ENCODE measurements at places on chromosomes 2 and 18. TPM values are rescaled to one million over a fixed set of nuclear protein-coding genes. Genes with fewer than 3 reads are reported as not detected.

GRCh38 chr2:70746094-70746974 is 21.7 kb downstream of the ADD2 start:
- no peak overlapping the region for H3K4me3 ChIP-seq
- no peak overlapping the region for H3K27ac ChIP-seq
- no peaks in the 10 kb centered on the region for H3K4me1 ChIP-seq
- DNase-seq, result no peak

ZNF892 gene
- 2.0 TPM for total RNA-seq

ASB18 gene
- not detected for total RNA-seq

HDHD2 gene
- 16.6 TPM for total RNA-seq

SPATA3 gene
- not detected for total RNA-seq

DNA sequence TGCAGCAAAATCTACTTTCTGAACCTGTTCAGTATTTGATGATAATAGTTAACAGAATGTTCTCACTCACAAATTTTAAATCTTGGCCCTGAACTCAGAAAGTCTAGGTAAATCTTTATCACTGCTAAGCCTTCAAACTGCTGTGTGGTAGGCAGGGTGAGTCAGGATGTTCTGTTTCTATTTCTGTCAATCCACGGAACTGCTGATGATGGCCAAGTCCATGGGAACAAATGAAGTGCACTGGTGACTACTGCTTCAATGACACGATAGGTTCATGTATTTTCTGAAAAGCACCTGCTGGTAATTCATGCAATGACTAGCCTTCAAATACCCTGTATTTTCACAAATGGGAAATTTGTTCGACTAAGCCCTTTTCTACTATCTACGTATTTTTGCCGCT is 14.2 kb downstream of the NIFK start:
- peak overlapping the region; percentile 37 for H3K27ac ChIP-seq
- peaks cover 4% of the 10 kb centered on the region for H3K4me1 ChIP-seq
- H3K27me3 ChIP-seq, result no peaks in the 10 kb centered on the region
- H3K4me3 ChIP-seq, result no peak overlapping the region

NAT8 gene
- not detected for total RNA-seq

TP53I3 gene
- total RNA-seq, result 0.17 TPM

IL36RN gene
- not detected for total RNA-seq

CLIP4 gene
- 36.8 TPM for total RNA-seq

MRPL30 gene
- total RNA-seq, result 14.1 TPM

DNA sequence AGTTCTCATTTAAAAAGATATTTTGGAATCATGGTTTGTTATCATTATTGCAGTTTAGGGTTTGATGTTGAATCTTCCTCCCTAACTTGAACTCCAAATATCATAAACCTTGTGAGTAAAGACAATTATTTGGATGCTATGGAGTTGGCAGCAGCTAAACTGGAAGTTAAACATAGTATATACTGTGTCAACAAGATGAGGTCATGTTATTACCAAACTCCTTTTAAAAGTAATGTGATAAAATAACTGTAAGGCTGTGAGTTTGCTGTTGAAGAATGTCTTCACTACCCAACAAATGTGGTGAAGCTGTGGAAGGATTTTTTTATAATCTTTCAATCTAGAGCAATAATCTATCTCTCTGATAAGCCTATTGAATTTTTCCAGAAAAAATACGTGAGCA is 16.0 kb downstream of the DNAH6 start:
- no peak overlapping the region for H3K4me3 ChIP-seq
- H3K36me3 ChIP-seq, result peaks cover 2% of the 10 kb centered on the region
- H3K27me3 ChIP-seq, result no peaks in the 10 kb centered on the region
- no peak overlapping the region for H3K27ac ChIP-seq
- peaks cover 4% of the 10 kb centered on the region for H3K4me1 ChIP-seq
- no peak for DNase-seq

- H3K4me3 ChIP-seq, result no peak overlapping the region
- no peak for DNase-seq
- H3K27me3 ChIP-seq, result peaks cover 52% of the 10 kb centered on the region
These were observed 96.2 kb downstream of the MRPS9 start for GRCh38 chr2:105134081-105134480.

DNA sequence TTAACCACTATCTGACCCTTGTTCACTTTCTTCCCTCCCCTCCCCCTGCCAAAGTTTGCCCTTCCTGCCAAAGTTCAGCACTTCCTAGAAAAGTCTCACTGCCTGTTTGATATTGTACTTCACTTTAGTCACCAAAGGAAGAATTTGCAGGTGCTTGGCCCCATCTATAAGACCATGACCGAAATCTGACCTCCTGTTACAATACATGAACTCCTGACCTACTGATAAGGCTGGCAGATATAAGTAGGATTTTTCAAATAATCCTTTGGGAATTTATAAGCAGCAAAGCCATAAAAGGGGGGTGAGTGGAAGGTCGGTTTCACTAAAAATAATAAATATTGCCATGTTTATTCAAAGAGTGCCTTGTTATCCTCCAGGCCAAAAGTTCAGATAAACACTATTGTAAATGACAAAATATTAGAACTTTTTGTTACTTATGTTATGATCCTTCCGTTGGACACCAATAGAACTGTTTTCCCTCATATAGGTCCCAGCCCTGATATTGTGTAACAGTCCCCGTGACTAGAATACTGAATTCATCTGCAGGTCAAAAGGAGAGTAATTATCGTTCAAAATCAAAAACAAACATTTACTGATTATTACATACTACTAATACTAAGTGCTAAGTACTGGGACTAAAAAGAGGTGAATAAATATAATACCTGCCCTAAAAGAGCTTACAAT is 277.6 kb downstream of the EXOC6B start:
- peaks cover 4% of the 10 kb centered on the region for H3K36me3 ChIP-seq
- H3K4me1 ChIP-seq, result peaks cover 2% of the 10 kb centered on the region
- peak overlapping the region; percentile 13 for H3K4me3 ChIP-seq
- no peak for DNase-seq
- H3K27ac ChIP-seq, result no peak overlapping the region

DNA sequence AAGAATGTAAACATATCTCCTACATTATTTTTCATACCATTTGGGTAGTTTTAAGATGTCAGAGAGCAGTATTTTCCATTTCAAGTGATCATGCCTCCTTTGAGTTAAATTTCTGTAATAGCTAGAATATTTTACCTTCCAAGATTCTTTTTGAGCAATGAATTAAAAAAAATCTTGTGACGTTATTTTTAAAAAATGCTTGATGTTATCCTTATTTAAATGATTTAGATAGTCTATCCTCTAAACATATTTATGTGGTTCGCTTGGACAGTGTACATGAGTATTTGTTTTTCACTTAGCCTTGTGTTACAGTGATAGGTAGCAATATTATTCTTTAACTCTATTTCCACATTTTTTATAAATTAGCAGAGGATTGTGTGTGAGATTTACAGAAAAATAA is 639.2 kb upstream of the CDH2 start:
- no peaks in the 10 kb centered on the region for H3K4me1 ChIP-seq
- H3K4me3 ChIP-seq, result no peak overlapping the region
- no peaks in the 10 kb centered on the region for H3K27me3 ChIP-seq
- H3K27ac ChIP-seq, result no peak overlapping the region
- DNase-seq, result no peak
- H3K36me3 ChIP-seq, result peaks cover 2% of the 10 kb centered on the region

MAPK4 gene
- total RNA-seq, result not detected

DNA sequence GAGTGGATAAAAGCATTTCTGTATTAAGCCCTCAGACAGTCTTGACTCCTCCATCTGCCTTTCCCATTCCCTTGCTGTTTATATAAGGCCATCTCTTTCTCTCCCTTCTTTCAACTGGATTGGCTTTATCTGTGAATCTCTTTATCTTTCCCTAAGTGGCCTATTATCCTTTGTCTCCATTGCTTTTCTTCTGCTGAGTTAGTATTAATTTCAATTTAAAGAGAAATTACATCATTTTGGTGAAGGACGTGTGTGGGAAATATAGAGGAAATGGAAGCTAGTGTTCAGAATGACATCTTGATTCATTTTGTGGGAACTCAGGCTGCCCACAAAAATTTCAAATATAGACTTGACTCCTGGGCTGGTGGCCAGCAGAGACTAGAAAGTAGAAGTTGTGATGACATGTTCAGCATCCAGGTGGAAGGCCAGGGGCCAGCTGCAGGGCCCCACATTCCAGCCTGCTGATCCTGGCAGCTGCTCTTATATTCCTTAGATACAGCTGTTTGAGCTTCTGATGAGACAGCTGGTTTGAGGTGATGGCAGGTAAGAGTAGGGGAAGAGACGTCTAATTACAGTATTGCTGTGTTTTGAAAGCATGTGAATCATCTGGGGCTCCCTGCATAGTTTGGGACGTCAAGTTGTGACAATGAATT is 52.3 kb downstream of the DIS3L2 start:
- no peak overlapping the region for H3K27ac ChIP-seq
- peaks cover 12% of the 10 kb centered on the region for H3K36me3 ChIP-seq
- H3K27me3 ChIP-seq, result no peaks in the 10 kb centered on the region
- H3K4me1 ChIP-seq, result peaks cover 18% of the 10 kb centered on the region
- DNase-seq, result no peak

LRRTM1 gene
- not detected for total RNA-seq

DPYSL5 gene
- not detected for total RNA-seq

DNA sequence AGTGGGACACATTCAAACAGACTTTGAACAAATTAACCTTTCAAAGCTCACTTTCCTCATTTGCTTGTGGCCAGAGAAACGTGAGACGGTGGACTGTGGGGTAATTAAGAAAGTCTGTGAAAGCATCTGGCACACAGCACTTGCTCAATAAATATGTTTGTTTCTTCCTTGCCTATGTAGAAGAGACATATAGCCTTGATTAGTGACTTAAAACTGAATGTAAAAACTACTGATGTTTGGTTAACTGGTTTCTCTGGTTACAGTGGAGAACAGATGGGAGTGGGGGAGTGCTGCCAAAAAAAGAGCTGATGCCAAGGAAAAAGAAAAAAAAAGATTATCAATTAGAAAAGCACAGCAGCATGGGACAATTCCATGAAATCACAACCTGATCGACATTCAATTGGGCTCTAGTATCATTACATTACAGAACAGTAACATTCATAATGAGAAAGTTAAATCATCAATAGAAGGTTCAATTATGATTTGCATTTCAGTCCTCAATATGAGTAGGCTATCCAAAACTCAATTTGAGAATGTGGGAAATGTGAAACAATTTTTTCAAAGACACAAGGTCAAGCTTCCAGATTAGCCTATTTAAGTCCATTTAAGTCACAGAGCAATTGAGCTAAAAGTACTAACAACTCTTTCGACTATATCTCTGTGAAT is 14.7 kb downstream of the CUL3 start:
- H3K36me3 ChIP-seq, result peaks cover 4% of the 10 kb centered on the region
- no peak for DNase-seq
- no peak overlapping the region for H3K27ac ChIP-seq
- H3K4me3 ChIP-seq, result peak overlapping the region; percentile 61
- peaks cover 53% of the 10 kb centered on the region for H3K4me1 ChIP-seq

DNA sequence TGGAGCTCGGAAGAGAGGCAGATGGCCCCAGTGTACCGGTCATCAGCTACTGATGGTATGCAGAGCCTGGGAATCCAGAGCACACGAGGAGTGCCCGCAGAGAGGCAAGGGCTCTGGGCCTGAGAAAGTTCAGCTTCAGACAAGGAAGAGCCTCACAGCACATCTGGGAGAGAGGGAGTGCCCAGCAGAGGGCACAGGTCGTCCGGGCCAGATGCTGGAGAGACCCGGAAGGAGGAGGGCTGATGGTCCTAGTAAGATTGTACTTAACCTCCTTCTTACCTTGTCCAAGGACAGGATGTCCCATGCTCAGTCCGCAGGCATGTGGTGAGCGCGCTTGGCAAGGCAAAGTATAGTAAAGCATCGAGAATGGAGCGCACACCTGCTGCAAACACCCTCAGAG is 24.4 kb upstream of the CHMP1B start:
- no peak for DNase-seq
- no peak overlapping the region for H3K4me3 ChIP-seq
- H3K27ac ChIP-seq, result no peak overlapping the region
- H3K36me3 ChIP-seq, result peaks cover 3% of the 10 kb centered on the region

POTEI gene
- total RNA-seq, result not detected

ESPNL gene
- 0.05 TPM for total RNA-seq

DNA sequence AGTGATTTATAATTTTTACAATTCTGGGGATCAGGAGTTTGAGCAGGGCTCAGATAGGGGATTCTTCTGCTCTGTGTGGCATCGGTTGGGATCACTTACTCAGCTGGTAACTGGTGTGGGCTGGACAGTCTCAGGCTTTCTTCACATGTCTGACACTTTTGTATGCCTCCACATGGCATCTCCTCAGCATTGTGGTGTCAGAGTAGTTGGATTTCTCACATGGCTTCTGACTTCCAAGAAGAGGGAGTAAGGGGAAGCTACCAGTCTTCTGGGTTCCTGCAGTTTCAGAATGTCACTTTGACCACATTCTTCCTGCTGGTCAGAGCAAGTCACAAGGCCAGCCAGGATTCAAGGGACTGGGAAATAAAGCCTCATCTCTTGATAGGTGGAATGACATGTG is 55.6 kb downstream of the NCOA1 start:
- H3K4me3 ChIP-seq, result no peak overlapping the region
- peaks cover 13% of the 10 kb centered on the region for H3K4me1 ChIP-seq
- H3K36me3 ChIP-seq, result no peaks in the 10 kb centered on the region
- H3K27ac ChIP-seq, result no peak overlapping the region

ITGB1BP1 gene
- total RNA-seq, result 62.6 TPM

GRCh38 chr2:208315081-208315788 is 49.2 kb downstream of the PIKFYVE start:
- H3K27ac ChIP-seq, result no peak overlapping the region
- peaks cover 16% of the 10 kb centered on the region for H3K4me1 ChIP-seq
- DNase-seq, result no peak

DNA sequence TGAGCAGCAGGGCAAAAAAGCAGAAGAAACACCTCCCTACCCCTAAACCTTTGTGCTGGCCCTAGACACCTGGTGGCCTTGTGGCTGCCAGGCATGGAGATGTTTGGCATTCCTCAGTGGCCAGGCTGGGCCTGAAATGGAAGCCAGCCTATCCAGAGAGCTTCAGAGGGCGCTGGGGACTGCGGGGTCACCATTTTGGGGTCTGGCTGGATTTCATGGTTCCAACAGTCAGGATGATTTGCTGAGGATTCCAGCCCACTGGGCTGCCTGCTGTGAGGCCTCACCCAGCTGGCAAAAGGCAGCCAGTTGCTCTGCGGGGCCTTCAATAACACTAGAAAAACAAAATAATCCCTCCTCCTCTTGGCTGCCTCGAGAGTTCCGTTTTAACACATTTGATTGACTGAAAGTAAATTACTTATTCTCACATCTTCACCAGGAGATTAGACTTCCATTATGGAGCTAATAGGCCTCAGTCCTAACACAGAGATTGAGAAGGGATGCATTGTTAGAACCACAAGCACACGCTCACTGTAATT is 154.1 kb downstream of the EN1 start:
- no peak overlapping the region for H3K4me3 ChIP-seq
- no peaks in the 10 kb centered on the region for H3K36me3 ChIP-seq
- no peaks in the 10 kb centered on the region for H3K27me3 ChIP-seq
- no peaks in the 10 kb centered on the region for H3K4me1 ChIP-seq

DSG2 gene
- total RNA-seq, result not detected

TMEM198 gene
- total RNA-seq, result 0.42 TPM

Data from T-helper 17 cell (primary cell).